Activated naive CD8-positive, alpha-beta T cell treated with anti-CD3 and anti-CD28 coated beads, Interleukin-2, amount 50 U/mL, for 16 hours (primary cell): ENCODE measurements at places on chromosomes 2 and 18.

GRCh38 chr2:152037743-152038435 lies 61.0 kb downstream of the CACNB4 start:
- no peak for DNase-seq

DNA sequence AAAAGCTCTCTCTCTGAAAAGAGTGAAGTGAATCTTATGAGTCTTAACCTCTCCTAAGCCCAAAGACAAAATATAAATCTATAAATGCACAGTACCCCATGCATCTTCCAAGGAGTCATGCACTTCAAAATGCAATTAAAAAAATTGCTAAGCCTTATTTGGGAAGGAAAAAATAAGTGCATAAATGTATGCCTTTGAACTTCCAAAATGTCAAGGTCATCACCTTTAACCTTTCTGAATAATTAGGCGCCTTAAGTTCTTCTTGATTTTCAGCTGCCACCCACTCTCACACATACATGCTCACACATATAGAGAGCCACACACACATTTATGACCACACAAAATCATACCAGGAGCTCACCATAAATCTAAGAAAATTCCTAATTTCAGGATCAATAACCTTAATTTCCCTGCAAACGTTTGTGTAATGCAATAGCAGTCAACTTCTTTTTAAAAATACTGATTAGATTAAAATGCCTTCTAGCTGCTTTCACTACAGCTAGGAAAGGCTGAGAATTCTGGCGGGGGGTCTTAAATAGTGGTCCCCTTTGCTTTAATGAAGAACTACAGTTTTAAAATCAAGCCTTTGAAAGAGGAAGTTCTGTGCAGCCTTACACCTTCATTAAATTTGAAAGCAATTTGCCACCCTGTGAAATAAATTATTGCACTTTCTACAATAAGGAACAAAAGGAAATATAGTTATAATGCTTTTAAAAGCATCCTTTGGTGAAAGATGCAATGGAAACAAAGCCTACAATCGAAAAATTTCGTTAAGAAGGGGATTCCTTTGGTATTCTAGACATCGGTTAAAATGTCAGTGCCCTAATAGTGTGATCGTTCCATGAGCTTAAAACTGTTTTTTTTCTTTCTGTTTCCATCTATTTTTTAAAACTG lies 3.6 kb downstream of the HOXD11 start:
- no peak for DNase-seq

DNA sequence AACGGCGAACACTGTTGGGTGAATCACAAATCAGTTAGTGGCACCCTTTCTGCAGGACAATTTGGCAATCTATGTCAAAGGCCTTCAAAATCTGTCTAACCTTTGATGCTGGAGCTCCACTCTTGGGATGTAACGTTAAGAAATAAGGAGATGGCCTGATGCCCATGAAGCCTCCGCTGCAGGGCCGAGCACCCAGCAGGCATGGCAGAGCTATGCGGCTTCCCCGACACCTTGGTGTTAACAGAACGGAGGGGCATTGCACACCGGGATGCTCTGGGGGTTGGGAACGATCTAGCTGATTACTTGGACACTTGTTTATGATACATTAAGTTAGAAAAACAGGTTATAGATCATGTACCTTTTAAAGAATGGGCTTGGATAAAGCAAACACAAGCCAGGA lies 265.3 kb downstream of the HDAC4 start:
- DNase-seq: no peak

GRCh38 chr2:231992888-231993287 lies 31.4 kb downstream of the DIS3L2 start:
- DNase-seq: no peak

- no peak for DNase-seq
These were observed 203.3 kb downstream of the AFF3 start for GRCh38 chr2:99939135-99939534.
